Activated CD4-positive, alpha-beta T cell treated with anti-CD3 and anti-CD28 coated beads, Interleukin-2, amount 50 U/mL, for 24 hours (primary cell): ENCODE measurements at places on chromosomes 7 and 10.

GRCh38 chr7:106450716-106451115, 165.9 kb upstream of the NAMPT start:
- DNase-seq, result no peak

- no peak for DNase-seq
Observed at GRCh38 chr7:48837266-48837665, 87.1 kb upstream of the CDC14C start.

DNA sequence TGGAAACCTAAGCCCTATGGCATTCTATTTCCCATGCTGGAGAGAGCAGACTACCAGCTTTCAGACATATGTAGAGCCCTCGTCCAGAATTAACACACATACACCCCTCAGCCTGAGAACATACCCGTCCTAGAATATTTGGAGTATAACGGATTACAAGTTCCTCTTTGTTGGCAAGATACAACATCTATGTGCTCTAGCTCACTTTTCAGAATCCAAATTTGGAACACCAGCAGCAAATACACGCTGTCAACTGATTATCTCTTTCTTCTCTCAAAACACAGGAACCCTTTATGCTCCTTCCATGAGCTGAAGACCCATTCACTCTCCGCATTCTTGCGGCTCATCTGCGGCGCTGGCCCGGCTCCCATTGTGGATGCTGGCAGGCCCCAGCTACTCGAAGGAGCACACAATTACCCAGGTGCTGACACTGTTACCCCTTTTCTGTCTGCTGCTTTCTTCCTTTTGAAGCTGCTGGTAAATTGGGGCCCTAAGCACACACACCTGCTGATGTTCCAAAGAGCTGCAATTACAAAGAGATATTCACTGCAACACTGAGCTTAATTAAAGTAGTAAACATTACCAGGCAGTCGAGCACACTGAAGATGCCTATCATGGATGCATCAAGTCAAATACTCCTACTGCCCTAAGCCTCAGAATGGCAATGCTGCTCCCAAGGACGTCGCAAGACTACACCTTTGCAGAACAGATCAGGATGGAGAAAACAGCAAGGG, 70.0 kb downstream of the VOPP1 start:
- no peak for DNase-seq

- no peak for DNase-seq
Observed at GRCh38 chr7:103833401-103833800, 156.1 kb downstream of the RELN start.

DNA sequence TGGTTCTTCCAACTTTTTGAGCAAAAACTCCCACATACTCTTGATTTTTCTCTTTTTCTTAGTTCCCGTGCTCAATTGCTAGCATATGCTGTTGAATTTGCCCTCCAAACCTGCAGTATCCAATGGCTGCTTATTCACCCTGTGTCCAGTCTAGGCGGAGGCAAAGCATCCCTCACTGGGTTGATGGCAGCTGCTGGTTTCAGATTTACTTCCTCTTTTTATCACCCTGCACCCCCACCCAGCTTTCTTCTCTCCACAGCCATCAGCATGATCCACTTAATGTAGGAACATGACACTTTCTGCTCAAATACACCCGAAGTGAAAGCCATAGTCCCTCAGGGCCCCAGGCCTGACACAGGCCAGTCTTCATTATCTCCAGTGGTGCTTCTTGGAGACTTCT, 87.6 kb upstream of the ADARB2 start:
- DNase-seq, result no peak

GRCh38 chr7:109044691-109045090, 475.0 kb downstream of the DNAJB9 start:
- no peak for DNase-seq

GRCh38 chr10:29313071-29313470, 24.2 kb downstream of the LYZL1 start:
- no peak for DNase-seq

- no peak for DNase-seq
Observed at GRCh38 chr10:110045772-110046171, 38.0 kb downstream of the ADD3 start.
